ENCODE measurements at places on chromosomes 7 and 10.

- no peak for DNase-seq
These were observed 25.8 kb downstream of the TMEM254 start for GRCh38 chr10:80104066-80104926.

GRCh38 chr10:3783682-3784432 lies 1.2 kb downstream of the KLF6 start:
- DNase-seq = peak; percentile 53

DNA sequence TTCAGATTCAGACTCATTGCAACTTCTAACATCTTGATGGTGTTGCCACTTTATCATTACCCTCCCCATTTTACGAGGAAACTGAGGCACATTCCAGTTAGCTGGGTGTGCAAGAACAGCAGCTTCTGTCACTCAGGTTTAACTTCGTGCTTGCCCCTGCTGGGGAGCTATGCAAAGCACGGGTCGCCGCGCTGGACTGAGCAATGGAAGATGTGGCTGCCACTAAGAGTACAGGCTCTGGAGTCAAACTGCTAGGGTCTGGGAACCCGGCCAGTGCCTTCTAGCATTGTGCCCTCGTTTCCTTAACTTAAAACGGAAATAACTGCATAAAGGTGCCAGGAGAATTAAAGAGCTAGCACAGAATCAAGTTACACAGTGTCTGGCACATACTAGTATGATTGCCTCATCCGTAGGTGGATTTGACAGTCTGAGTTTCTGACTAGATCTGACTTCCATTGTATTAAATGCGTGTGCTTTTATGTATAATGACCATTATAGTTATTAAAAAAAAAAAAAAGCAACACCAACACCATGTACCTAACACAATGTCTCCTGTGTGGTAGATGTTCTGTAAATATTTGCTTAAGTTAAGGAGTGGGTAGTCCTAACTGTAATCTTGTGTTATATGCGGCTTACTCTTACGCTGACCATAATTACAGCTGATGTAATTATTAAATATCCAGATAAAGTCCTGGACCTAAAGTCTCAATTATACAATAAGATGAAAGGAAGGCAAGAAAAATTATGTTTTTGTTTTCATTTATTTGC lies 842 bp downstream of the ZNF22 start:
- peak; percentile 23 for DNase-seq

GRCh38 chr10:91061608-91062007 lies 140.7 kb upstream of the ANKRD1 start:
- no peak for DNase-seq

DNA sequence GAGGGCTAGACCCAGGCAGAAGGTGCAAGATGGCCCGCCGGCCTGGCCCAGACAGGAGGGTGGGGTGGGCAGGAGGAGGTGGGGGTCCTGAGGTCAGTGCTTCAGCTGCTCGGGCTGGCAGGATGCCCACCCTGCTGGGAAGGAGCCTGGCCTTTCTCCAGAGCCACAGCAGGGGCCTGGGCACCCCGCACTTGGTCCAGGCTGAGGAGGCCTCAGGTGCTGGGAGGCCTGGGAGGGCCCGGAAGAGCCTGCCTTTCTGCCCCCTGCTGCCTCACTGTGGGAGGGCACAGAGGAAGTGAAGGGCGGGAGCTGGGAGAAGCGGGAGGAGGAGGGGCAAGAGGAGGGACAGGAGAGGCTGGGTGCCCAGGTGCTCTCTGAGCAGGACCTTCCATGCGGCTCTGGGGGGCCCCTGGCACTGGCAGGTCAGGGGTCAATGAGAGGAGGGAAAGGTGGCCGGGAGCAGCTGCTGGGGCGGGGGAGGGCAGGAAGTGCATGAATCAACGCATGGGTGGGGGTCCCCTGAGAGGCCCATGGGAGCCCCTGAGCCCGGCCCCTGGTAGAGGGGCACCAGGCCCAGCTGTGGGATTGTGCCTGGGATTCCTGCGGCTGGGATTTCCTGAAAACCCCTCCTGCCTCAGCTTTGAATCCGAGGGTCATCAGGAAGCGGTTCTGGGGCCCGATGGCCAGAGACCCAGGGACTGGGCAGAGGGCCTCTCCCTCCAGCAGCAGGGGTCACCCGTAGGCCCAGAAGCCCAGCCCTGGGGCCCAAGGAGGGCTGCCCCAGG lies 49.9 kb downstream of the PWWP2B start:
- no peak for DNase-seq

DNA sequence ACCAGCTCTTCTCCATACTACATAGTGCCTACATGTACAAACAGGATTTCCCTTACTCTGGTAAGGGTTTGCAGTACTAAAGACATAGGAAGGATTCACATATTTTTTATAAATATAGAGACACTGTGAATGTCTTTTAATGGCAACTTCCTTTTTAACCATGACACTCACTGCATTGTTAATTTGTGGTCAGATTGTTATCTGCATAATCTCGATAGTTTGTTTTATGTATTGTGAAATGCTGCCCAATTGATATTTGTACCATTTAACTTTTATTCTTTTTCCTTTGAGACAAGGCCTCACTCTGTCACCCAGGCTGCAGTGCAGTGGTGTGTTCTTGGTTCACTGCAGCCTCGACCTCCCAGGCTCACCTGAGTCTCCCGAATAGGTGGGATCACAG lies 39.7 kb downstream of the SP8 start:
- DNase-seq = no peak

GRCh38 chr10:120503689-120504088 lies 46.7 kb downstream of the PLPP4 start:
- no peak for DNase-seq

DNA sequence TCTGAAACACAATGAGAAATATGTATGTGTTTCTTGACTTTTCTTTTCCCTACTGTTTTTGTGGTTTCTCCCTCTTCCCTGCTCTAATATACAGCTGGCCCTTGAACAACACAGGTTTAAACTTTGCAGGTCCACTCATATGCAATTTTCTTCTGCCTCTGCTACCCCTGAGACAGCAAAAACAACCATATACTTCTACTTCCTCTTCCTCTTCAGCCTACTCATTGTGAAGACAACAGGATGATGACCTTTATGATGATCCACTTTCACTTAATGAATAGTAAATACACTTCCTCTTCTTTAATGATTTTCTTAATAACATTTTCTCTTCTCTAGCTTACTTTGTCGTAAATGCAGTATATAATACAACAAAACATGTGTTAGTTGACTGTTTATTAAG lies 35.0 kb upstream of the DGKB start:
- no peak for DNase-seq

GRCh38 chr7:120337308-120337907 lies 64.4 kb downstream of the KCND2 start:
- no peak for DNase-seq

GRCh38 chr7:102248456-102249395 lies 37.9 kb upstream of the SH2B2 start:
- DNase-seq = no peak

DNA sequence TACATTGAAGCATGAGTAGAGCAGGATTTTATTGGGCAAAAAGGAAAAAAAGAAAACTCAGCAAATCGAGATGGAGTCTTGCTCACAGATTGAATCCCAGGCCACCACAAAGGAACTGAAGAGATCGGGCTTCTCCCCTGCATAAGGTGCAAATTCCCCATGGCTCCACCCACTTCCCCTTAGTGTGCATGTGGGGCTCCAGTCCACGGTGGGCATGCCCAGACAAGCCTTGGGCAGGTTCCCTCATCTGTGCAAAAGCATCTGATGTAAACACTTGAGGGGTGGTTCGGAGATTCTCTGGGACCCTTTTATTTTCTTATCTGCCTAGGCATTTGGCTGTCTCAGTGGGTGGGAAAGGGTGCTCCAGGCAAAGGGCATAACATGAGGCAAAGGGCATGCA lies 150.7 kb downstream of the CFTR start:
- DNase-seq = no peak

DNA sequence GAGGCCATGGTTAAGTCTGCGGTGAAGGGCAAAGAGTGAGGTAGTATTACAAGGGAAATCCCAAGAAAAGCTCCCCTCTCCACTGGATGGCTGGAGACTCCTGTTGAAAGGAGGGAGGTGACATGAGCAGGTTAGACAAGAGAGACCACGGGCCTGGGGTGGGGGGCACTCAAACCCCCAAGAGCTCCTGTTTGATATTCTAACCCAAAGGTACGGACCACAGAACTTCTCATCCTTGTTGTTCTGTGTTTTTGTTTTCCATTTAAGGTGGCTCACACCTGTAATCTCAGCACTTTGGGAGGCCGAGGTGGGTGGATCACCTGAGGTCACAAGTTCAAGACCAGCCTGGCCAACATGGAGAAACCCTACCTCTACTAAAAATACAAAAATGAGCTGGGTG lies 11.6 kb downstream of the VSTM4 start:
- DNase-seq = no peak

GRCh38 chr7:81744389-81744788 lies 25.5 kb downstream of the HGF start:
- DNase-seq = peak; percentile 13

GRCh38 chr10:125415964-125416363 lies 255.6 kb upstream of the CTBP2 start:
- DNase-seq = no peak

- no peak for DNase-seq
These were observed 636.2 kb upstream of the LRRN3 start for GRCh38 chr7:110454713-110455112.

DNA sequence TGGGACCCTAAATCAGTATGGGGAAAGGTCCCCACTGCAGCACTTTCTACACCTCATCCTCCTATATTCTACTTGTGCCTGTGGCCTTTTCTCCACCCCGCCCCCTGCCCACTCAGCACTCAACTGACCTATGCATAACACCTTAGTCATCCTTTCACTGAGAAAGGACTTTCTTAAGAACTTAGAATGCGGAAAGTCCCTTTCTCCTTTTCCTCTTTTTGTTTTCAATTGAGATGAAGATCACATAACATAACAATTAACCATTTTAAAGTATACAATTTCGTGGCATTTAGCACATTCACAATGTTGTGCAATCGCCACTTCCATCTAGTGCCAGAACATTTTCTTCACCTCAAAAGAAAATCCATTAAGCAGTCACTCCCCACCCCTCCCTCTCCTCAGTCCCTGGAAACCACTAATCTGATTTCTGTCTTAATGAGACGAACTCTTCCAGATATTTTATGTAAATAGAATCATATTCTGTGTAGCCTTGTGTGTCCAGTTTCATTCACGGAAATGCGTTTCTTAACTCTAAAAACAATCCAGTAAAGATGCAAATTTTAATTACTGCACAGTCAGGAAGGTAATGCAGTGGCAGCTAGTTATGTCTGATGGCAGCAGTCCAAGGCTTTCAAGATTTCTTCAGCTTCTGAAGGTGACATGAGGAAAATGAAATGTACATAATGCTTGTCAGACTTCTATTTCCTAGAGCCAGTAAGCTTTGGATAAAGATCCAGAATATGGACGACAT lies 41.7 kb downstream of the FAS start:
- DNase-seq = no peak

- DNase-seq = no peak
These were observed 20.4 kb downstream of the SLC13A4 start for GRCh38 chr7:135707570-135707966.

DNA sequence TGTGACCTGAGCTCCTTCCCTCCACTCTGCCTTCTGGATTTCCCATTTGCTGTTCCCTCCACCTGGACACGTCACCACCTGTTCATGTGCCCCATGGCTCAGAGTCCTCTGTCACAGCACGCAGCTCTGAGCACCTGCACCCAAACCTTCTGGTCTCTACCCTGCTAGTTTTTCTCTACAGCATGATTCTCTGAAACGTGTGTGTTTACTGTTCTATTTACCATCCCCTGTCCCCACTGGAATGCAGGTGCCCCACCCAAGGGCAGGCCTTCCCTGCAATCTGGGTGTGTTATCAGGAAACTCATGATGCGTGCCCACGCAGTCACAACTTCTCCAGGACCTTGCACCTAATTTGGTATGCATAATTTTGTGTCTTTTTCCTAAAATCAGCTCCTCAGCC lies 284.4 kb upstream of the IGFBP3 start:
- no peak for DNase-seq

DNA sequence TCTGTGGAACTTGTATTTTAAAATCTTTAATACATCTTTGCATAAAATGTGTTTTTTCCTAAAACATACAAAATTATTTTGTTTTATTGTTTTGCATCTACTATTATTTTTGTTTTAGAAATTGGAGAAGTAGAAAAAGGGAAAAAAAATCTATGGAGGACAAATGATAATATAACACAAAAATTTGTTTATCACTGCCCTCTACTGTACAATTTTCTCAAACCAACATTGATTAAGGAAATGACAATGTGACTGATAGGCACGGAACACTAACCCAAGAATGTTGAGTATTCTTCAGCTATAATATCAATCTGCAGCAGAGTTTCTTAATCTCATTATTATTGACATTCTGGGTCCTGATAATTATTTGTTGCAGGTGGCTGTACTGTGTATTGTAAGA lies 9.5 kb upstream of the ING3 start:
- DNase-seq = no peak

- DNase-seq = no peak
These were observed 5.5 kb downstream of the PPA1 start for GRCh38 chr10:70227548-70228320.

DNA sequence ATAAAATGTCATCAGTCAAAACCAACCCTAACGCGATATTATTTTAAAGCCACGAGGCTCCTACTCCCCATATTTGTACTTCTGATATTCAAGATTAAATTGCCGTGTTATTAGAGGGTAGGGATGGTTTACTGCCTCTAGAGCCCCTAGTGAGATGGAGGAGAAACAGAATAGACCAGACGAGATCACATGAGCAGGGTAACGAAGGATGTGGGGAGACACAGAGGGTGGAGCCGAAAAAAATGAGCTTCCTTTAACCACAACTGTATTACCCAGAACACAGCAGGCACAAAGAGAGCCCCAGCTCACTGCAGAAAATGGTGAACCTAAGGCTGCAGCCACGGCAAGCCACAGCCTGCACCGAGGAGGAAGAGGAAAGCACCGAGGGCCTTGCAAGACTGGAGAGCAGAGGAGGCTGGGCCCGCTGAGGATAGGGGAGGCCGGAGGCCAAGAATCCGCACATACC lies 14.3 kb downstream of the ZC3HAV1 start:
- peak; percentile 55 for DNase-seq

DNA sequence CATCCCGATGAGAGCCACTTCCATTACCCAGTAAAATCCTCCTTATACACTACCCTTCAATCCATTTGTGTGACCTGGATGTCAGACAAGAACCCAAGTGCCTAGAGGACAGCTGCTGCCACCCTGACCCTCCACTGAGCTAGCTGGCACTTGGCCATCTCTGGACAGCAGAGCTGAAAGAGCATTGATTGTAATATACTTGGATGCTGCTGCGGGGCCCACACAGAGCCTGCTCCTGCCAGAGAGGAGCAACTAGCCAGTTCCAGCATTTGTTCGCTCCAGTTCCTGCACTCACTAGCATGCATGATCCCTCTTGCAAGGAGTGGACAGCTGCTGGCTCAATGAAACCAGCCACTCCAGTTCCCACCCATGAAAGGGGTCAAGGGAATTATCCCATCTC lies 8.4 kb upstream of the TMEM254 start:
- DNase-seq = no peak
